T-cell (primary cell): ENCODE measurements at places on chromosomes 7 and 10.

GRCh38 chr7:123966936-123967335 is 41.9 kb downstream of the SPAM1 start:
- no peak overlapping the region for H3K4me3 ChIP-seq
- H3K27me3 ChIP-seq, result no peaks in the 10 kb centered on the region

DNA sequence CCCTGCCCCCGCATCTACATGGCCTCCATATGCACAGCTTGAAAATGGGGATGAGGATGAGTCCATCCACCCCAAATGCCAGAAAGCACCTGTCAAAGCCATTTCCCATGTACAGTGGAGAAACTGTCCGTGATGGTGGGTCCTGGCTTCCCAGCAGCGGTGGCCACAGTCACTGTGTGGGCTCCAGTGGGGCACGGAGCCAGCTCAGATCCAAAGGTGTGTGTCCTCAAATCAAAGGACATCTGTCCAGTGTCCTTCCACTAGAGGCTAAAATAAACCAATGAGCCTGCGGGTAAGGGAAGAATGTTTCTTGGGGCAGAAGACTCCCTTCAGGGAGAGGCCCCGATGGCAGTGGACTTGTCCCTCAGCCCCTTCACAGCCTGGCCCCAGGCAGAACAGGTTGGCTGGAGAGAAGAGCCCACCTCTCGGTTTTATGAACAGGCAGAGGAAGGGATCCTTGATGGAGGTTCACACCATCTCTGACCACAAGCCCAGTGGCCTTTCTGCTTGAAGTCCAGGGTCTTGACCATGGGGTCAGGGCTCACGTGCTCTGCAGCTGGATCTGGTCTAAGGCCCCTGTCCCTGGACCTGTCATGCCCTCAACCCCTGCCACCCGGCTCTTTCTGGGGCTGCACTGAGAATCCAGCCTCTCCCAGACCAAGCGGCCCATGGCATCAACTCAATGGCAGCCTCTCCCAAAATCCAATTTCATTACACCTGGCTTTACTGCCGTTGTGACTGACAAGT is 106.9 kb downstream of the TCERG1L start:
- no peak for DNase-seq
- H3K4me1 ChIP-seq, result no peaks in the 10 kb centered on the region

DNA sequence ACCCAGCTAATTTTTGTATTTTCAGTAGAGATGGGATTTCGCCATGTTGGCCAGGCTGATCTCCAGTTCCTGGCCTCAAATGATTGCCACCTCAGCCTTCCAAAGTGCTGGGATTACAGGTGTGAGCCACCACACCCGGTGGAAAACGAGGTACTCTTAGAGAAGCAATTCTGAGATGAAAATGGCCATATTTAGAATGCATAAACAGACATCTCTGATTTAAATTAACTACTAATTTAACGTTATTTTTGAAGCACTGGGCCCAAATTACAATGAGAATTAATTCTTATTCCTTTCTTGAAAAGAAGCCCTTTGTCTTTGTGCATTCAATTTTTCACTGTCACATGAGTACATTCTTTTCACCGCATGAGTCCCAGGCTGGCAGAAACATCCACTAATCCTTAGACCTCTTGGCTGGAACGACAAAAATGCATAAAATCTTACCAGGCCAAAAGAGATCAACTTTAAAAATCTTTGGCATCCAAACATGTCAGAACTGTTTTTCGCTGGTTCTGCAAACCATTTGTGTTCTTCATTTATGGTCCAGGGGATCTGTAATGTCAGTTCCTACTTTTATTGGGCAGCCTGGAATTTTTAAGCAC is 60.1 kb upstream of the CAPZA2 start:
- no peak overlapping the region for H3K4me3 ChIP-seq
- H3K27ac ChIP-seq, result no peak overlapping the region
- DNase-seq, result no peak
- no peaks in the 10 kb centered on the region for H3K36me3 ChIP-seq
- H3K4me1 ChIP-seq, result no peaks in the 10 kb centered on the region

- no peak for DNase-seq
- no peak overlapping the region for H3K27ac ChIP-seq
- no peaks in the 10 kb centered on the region for H3K4me1 ChIP-seq
- peaks cover 10% of the 10 kb centered on the region for H3K36me3 ChIP-seq
These were observed 73.3 kb downstream of the RALA start for GRCh38 chr7:39696631-39697030.

DNA sequence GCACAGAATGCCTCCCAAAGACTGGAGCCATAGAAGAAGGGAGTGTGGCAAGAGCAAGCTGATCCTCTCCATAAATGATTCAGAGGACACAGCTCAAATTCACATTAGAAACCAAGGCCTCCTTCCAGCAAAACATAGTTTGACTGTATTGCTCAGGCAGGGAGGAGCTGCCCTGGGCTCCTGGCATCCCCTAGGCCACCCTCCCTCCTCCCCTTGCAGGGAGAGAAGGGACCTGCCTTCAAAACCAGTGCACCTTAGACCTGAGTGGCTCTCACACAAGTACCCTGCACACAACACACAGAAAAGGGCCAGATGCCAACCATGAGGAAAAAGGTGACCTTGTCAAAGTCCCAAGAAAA is 64.7 kb downstream of the CREB3L2 start:
- H3K4me3 ChIP-seq, result no peak overlapping the region
- H3K4me1 ChIP-seq, result peaks cover 7% of the 10 kb centered on the region
- H3K27me3 ChIP-seq, result no peaks in the 10 kb centered on the region
- no peaks in the 10 kb centered on the region for H3K36me3 ChIP-seq
- no peak overlapping the region for H3K27ac ChIP-seq

DNA sequence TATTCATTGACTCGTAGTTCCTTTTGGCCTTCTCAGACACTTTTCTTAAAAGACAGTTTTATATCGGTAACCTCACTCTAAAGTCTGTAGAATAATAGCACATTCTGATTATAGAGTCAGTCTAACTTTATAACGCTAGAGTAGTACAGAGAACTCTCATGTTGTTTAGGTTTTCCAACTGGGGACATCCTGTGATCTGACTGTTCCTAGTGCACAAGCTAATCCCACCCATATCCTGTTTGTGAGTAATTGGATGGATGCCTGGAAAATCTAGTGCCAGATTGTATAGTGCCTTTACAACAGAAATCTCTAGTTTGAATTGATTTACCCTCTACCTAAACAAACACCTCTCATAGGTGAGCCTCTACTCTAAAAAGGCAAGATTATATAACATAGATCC is 107.4 kb downstream of the ZEB1 start:
- H3K4me3 ChIP-seq, result no peak overlapping the region
- no peaks in the 10 kb centered on the region for H3K27me3 ChIP-seq
- H3K4me1 ChIP-seq, result no peaks in the 10 kb centered on the region
- no peaks in the 10 kb centered on the region for H3K36me3 ChIP-seq
- no peak for DNase-seq

DNA sequence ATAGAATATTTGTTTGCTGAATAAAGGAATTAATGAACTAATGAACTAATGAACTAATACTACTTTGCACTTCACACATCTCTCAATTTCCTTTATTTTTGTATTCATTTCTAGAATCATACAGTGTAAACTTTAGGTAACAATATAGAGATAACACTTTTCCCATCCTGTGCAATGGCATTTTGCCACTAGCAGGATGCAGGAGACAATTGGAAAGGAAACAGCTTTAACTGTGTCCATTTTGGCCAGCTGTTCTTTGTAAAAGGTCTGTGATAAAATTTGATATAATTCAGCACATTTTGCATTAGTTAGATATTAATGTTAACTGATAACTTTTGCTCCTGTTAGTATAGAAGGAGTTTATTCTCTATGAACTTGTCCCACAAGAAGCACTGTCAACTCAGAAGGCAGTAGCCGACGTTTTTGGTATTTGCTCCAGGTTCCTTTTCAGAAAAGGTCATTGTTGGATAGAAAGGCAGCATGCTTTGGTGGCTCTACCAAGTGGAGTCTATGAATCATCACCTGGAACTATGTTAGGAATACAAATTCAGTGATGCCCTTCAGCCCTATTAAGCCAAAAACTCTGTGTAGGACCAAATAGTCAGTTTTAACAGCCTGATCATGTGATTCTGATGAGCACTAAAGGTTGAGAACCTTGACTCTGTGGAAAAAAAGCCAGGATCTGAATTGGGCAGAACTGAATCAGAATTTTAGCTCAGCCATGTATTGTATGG is 86.6 kb downstream of the NRG3 start:
- no peak overlapping the region for H3K27ac ChIP-seq
- no peaks in the 10 kb centered on the region for H3K36me3 ChIP-seq
- DNase-seq, result no peak
- no peak overlapping the region for H3K4me3 ChIP-seq

DNA sequence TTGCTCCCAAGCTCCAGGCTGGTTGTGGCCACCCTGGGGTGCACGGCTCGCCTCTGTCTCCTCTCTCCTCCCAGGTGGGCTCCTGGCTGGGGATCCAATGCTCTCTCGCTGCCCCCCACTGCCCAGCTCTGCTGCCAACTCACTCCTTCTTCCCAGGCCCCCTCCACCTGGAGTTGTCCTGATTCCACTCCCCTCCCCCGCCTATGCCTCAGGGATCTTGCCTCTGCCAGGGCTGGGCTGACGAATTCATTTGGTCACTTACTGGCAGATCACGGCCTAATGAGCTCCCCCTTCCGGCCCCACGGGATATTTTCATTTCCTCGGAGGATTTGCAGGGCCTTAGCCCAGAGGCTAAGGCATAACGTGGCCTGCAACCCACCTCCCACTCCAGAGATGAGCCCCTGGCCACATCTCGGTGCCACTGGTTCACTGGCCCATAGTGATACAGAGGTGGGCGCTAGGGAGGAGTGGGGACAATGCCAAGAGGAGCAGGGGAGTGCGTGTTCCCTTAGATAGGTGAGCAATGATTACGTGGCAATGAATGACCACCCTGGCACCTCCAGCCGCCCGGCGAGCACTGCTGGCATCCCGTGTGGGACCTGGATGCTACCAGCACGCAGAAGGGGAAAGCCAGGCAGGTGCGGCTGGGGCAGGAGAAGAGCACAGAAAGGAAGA is 344.6 kb upstream of the SHH start:
- no peak overlapping the region for H3K4me3 ChIP-seq
- H3K36me3 ChIP-seq, result no peaks in the 10 kb centered on the region
- no peak for DNase-seq
- H3K27me3 ChIP-seq, result peaks cover 6% of the 10 kb centered on the region
- H3K4me1 ChIP-seq, result no peaks in the 10 kb centered on the region
- no peak overlapping the region for H3K27ac ChIP-seq

DNA sequence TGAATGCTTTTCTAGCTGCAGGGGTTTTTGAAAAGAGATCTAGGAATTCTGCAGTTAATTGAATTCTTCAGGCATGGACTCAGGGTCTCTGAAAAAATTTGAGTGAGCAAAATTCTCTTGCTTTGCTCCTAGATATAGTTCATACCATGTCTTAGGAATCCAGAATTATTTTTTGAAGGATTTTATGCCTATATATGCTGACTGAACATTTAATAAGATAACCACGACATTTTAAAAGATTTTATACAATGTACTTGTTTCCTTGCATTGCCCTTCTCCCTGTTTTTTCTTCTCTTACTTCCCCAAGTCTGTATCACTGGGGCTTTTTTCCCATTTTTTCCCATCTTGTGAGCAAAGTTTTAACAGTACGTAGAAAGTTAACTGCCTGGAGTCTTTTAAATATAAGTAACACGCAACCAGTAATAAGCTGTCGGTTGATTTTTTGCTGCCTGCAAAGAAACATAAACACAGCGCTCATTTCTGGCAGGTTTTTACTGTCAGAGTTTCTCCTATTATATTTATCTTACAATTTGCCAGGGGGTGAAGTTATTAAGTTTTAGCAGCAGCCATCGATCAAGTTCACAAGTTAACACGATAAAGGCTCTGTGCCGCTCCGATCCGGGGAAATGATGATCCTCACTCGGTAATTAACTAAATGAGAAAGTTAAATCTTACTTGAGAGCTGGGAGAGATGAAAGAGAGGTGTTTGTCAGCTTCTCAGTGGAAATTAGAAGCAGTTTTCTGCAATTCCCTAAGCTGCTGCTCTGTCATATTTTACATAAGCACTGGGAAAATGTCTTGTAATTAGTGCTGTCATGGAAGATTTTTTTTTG is 81.0 kb downstream of the POLL start:
- no peak for DNase-seq
- H3K27ac ChIP-seq, result no peak overlapping the region
- H3K4me1 ChIP-seq, result no peaks in the 10 kb centered on the region
- no peaks in the 10 kb centered on the region for H3K27me3 ChIP-seq

GRCh38 chr10:1169981-1170866 is 114.0 kb downstream of the WDR37 start:
- H3K4me3 ChIP-seq, result no peak overlapping the region
- DNase-seq, result no peak

- no peaks in the 10 kb centered on the region for H3K36me3 ChIP-seq
- DNase-seq, result no peak
These were observed 51.2 kb downstream of the PRKAG2 start for GRCh38 chr7:151825721-151826120.

GRCh38 chr7:41918597-41918996 is 215.7 kb upstream of the INHBA start:
- DNase-seq, result no peak
- H3K4me3 ChIP-seq, result no peak overlapping the region
- no peaks in the 10 kb centered on the region for H3K36me3 ChIP-seq
- H3K27me3 ChIP-seq, result peaks cover 3% of the 10 kb centered on the region

GRCh38 chr10:81828251-81828650 is 46.7 kb upstream of the NRG3 start:
- no peak overlapping the region for H3K4me3 ChIP-seq
- DNase-seq, result no peak
- H3K4me1 ChIP-seq, result no peaks in the 10 kb centered on the region
- no peaks in the 10 kb centered on the region for H3K27me3 ChIP-seq

DNA sequence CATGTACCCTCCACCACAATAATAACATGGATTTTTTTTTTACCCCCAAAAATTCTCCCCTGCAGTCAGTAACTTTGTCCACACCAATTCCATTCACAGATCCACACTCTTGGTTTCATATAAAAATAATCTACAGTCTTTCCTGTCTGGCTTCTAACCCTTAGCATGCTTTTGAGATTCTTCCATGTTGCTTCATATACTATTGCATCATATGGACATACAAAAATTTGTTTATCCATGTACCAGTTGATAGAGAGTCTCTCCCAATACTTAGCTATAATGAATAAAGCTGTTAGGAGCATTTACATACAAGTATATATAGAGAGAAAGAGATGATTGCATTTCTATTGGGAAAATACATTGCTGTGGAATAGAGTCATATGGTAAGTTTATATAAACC is 575.0 kb downstream of the XPNPEP1 start:
- H3K36me3 ChIP-seq, result no peaks in the 10 kb centered on the region
- no peak for DNase-seq
- H3K4me3 ChIP-seq, result no peak overlapping the region
- no peaks in the 10 kb centered on the region for H3K4me1 ChIP-seq
- H3K27me3 ChIP-seq, result no peaks in the 10 kb centered on the region

GRCh38 chr10:3907514-3907913 is 122.5 kb upstream of the KLF6 start:
- no peaks in the 10 kb centered on the region for H3K4me1 ChIP-seq
- H3K27me3 ChIP-seq, result no peaks in the 10 kb centered on the region
- H3K27ac ChIP-seq, result no peak overlapping the region
- no peaks in the 10 kb centered on the region for H3K36me3 ChIP-seq
- DNase-seq, result no peak
